ENCODE measurements at places on chromosomes 13 and 19. TPM values are rescaled to one million over a fixed set of nuclear protein-coding genes. Genes with fewer than 3 reads are reported as not detected.

HS6ST3 gene
- total RNA-seq: not detected

TBCB gene
- 173 TPM for total RNA-seq

PSG6 gene
- total RNA-seq: 0.17 TPM

CEACAM8 gene
- total RNA-seq: not detected

CGB1 gene
- total RNA-seq: not detected

CHST8 gene
- not detected for total RNA-seq

ZNF471 gene
- 9.2 TPM for total RNA-seq

PTH2 gene
- total RNA-seq: not detected

CA11 gene
- 2.3 TPM for total RNA-seq

FAM83E gene
- total RNA-seq: 1.0 TPM

APLP1 gene
- 2.6 TPM for total RNA-seq

PTPRH gene
- 7.7 TPM for total RNA-seq

ZNF738 gene
- 2.1 TPM for total RNA-seq

COMMD6 gene
- 56.2 TPM for total RNA-seq

USHBP1 gene
- not detected for total RNA-seq

SIGLEC12 gene
- total RNA-seq: not detected

PNMA8B gene
- 1.7 TPM for total RNA-seq

TSKS gene
- 0.26 TPM for total RNA-seq

ZNF541 gene
- total RNA-seq: not detected

ZNF146 gene
- 87.5 TPM for total RNA-seq

MBD3L3 gene
- not detected for total RNA-seq

PMIS2 gene
- not detected for total RNA-seq

PRODH2 gene
- not detected for total RNA-seq

ZNF888 gene
- 2.6 TPM for total RNA-seq

GET3 gene
- 95.3 TPM for total RNA-seq

ZNF420 gene
- 14.1 TPM for total RNA-seq

DZIP1 gene
- total RNA-seq: 29.5 TPM

CACNG8 gene
- under 0.01 TPM for total RNA-seq

SMIM44 gene
- not detected for total RNA-seq
